ENCODE measurements at places on chromosomes 4 and X.
A peak's percentile ranks its signal among the peaks of the same experiment; 100 is the strongest.

- no peak for DNase-seq
Observed at GRCh38 chrX:68686097-68686977, 38.9 kb downstream of the STARD8 start.

DNA sequence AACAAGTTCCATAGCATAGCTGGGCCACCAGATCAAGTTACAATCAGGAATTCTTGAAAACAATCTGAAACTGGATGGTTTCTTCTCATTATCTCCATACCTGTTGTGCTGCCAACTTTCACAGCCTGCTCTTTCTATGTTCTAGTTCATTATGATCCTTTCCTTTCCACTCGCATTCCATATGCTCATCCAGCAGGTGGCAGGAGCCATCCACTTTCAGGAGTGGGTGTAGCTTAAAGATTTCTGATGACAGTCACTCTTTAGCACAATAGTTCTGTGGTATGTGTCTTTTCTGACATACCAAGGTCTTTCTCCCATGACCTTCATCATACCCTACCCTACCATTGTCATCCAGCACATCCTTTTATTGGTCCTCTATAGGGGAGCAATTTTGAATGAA is 46.4 kb downstream of the PAGE2 start:
- DNase-seq, result peak; percentile 23

DNA sequence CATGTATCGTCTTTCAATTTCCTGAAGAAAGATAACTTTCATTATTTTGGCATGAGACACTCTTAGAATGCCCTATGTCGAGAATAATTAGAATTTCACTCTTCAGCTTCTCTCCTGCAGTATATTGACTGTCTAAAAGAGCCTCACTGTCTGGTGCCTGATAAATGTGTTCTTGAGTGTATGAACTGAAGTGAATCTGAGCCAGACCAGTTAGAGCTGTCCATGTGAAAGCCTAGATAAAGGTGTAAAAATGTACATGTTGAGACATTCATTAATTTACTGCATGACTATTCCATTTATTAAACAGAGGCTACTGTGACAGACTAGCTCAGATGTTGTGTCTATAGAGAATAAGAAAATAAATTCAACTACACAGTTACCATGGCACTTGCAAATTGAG is 283.2 kb downstream of the PCDH18 start:
- DNase-seq, result no peak

DNA sequence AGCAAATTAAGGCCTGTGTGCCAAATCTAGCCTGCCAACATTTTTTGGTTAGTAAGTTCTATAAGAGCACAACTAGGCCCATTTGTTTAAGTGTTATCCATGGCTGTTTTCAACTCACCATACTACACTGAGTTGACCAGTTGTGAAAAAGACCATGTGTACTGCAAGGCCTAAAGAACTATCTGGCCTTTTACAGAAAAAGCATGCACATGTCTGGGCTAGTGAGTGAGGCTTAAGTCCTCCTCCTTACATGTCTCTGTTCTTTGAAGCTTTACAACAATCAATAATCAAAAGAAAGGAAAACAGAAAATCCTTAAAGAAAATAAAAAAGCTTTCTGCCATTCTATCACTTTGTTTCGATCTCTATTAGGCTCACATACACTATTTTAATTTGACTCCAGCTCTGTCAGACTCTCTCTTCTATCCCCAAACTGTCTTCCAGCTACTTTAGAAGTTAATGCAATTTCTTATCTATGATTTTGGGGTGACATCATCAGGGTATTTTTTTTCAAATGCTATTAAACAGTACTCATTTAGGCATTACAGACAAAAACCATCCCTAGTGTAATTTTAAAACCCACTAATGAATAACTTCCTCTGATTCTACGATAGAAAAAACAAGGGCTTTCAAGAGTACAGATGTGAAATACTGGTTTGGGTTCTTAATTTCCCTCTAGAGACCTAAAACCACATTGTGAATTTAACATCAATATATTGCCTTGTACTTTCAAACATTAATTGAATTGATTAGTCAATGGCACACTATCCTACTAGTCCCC is 161.8 kb downstream of the MAB21L2 start:
- no peak for DNase-seq

- no peak for DNase-seq
Observed at GRCh38 chr4:27326991-27327390, 466.4 kb downstream of the STIM2 start.

DNA sequence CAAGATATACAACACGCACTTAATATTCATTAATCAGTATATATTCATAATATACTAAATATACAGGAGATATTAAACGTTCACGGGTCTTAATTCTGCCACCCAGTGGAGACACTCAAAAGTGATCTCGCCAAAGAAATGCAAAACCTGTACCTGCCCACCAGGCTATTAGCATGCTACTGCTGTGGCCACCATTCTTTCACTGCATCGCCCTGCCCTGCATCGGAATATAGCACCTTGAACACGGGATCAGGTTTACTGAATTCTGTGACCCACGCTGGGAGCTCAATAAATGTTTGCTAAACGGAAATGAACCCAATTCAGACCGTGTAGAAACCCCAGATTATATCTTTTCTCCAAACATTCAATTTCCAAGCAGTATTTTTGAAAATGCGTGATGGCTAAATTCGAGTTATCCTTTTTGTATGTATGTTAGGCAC is 840 bp upstream of the CLCN3 start:
- DNase-seq, result peak; percentile 39

DNA sequence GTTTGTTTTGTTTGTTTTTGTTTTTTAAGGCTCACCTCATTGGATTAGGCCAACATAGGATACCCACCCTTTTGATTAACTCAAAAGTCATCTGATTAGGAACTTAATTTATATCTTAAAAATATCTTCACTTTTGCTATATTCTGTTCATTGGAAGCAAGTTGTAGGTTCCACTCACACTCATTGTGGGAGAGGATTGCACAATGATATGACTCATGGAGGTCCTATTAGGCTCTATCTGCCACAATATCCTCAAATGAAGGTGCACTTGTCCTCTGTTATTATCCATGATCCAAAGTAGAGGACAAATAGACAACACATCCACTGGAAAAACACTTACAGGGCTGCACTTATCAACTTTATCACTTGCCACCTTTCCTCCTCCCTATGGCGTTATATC is 60.5 kb upstream of the ADAMTS3 start:
- no peak for DNase-seq

- no peak for DNase-seq
Observed at GRCh38 chrX:95950679-95951078, 734.0 kb upstream of the DIAPH2 start.

DNA sequence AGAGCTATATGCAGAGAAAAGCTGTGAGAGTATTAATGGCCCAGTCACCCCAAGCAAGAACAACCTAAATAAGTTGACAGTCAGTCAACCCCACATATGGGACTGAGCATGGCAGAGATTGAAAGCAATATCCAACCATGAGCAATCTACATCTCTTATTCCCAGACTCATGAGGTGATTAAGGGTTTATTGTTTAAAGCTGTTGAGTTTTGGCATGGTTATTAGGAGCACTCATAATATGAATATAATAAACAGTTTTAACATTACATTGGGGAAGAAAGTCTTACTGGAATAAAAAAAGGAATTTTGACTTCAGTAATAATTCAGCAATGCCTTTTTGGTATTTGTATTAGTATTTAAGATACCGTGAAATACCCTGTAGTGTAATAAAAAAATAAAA is 1627.4 kb downstream of the STIM2 start:
- DNase-seq, result no peak

DNA sequence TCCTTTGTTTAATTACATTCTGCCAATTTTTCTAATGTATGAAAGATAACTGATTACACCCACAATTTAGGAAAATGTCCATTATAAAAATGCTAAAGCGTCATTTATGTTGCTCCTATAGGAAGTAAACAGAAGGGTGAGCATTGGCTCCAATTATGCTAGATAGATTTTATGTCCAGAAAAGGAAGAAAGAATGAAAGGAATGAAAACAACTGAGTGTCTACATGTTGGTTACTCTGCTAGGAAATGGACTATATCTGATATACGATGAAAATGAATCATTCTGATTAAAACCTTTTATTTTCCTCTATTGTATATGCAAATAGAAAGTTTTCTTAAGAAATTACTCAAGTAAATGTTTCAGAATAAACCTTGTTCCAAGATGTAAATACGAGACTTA is 1.6 kb downstream of the ENAM start:
- no peak for DNase-seq

DNA sequence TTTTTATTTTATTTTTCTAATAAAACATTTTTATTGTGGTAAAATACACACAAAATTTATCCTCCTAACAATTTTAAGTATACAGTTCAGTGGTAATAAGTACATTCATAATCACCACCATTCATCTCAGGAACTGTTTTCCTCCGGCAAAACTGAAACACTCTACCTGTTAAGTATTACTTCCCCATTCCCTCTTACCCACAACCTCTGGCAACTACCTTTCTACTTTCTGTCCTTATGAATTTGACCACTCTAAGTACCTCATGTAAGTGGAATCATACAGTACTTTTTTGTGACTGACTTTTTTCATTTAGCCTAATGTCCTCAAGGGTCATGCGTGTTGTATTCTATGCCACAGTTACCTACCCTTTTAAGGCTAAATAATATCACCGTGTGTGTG is 21.1 kb upstream of the HSFX4 start:
- no peak for DNase-seq

- DNase-seq, result no peak
Observed at GRCh38 chr4:3401436-3402171, 40.2 kb upstream of the HGFAC start.
